ENCODE measurements at places on chromosomes 5 and 9. TPM values are rescaled to one million over a fixed set of nuclear protein-coding genes. Genes with fewer than 3 reads are reported as not detected.

Gene SH2D3C
- total RNA-seq = 100 TPM

Gene WDR38
- not detected for total RNA-seq

Gene MSX2
- 0.13 TPM for total RNA-seq

Gene SELENOP
- 604 TPM for total RNA-seq

Gene OR2Y1
- not detected for total RNA-seq

Gene ADGRV1
- 0.13 TPM for total RNA-seq

Gene TRPM6
- 0.26 TPM for total RNA-seq

Gene MARVELD2
- 0.90 TPM for total RNA-seq

Gene IRGM
- total RNA-seq = not detected

Gene GLDC
- total RNA-seq = 3.4 TPM

Gene CXCL14
- under 0.01 TPM for total RNA-seq
